ENCODE measurements at places on chromosomes 2 and 18. TPM values are rescaled to one million over a fixed set of nuclear protein-coding genes. Genes with fewer than 3 reads are reported as not detected.
A peak's percentile ranks its signal among the peaks of the same experiment; 100 is the strongest.

DNA sequence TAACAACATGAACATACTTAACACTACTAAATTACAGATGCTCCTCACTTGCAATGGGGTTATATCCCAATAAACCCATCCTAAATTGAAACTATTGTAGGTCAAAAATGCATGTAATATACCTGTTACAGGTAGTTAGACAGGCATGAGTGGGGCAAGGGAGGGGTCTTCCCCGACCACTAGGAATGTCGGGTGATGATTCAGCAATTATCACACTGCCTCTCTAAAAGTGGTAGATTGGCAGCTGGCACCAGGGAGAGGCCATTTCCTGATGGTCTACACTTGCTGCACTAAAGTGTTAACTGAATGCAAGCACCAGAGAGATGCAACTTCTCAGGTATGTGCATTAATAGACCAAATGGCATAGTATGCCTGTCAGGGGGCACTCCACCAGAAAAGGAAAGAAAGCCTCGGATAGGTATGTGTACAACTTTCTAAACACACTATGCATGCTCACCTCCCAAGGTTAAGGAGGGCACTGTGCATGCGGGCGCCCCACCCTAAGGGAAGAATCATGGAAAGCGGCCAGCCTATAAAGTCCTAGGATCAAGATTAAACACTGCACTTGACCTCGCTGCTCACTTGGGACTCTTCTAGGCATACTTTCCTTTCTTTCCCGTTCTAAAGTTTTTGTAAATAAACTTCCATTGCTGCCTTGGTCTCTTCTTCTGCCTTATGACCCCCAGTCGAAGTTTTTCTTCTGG lies 35.6 kb downstream of the PIGN start:
- no peak for DNase-seq

DNA sequence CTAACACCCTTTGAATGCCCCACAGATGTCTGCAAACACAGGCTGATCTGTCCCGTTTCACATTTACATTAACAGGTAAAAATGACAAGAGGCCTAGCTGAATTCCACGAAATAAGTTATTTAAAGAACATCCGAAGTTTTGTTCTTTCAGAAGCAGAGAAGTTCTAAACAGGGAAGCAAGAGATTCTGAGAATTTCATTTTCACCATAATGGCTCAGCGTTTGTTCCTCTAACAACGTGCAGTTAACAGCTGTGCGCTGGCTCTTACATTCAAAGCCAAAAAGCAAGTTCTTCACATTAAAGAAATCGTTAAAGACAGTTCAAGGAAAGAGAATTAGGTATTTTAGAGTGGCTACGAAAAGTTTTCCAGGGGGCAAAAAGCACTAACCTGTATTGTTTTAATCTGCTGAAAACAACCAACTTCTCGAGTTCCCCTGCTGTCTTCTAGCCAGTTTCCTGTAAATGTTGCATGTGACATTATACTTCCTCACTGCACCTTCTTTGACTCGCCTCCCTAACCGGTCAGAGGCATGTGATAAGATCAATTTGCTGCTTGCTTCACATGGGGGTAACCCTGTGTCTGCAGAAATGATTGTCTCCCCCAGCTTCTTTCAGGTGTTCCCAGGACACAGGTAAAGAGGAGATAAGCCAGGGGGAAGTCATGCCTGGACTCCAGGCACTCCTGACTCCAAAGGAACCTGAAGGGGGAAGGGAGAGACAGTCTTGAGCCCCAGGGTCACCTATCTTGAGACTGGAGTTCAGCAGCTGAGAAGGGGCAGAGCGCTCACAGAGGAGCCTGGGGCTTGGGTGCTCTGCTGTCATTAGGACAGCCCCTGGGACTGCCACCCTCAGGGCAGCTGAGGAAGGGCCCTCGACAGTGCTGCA lies 36.8 kb upstream of the WIPF1 start:
- peak; percentile 65 for DNase-seq

- DNase-seq: no peak
Observed at GRCh38 chr2:119206201-119206600, 17.4 kb upstream of the STEAP3 start.

GRCh38 chr2:184047536-184047935 lies 550.8 kb upstream of the ZNF804A start:
- DNase-seq: no peak

- DNase-seq: no peak
Observed at GRCh38 chr2:88693911-88694414, 2.5 kb downstream of the RPIA start.

DNAH7 gene
- total RNA-seq: 0.31 TPM

- no peak for DNase-seq
Observed at GRCh38 chr2:241542278-241542605, 16.3 kb upstream of the BOK start.

GRCh38 chr2:118846953-118847761 lies at the start of gene EN1:
Gene EN1 (minus strand): TSS chr2:118847648. CDS start chr2:118847167, 481 bp downstream.
- DNase-seq: no peak
